ENCODE measurements at places on chromosomes 16 and 17.

DNA sequence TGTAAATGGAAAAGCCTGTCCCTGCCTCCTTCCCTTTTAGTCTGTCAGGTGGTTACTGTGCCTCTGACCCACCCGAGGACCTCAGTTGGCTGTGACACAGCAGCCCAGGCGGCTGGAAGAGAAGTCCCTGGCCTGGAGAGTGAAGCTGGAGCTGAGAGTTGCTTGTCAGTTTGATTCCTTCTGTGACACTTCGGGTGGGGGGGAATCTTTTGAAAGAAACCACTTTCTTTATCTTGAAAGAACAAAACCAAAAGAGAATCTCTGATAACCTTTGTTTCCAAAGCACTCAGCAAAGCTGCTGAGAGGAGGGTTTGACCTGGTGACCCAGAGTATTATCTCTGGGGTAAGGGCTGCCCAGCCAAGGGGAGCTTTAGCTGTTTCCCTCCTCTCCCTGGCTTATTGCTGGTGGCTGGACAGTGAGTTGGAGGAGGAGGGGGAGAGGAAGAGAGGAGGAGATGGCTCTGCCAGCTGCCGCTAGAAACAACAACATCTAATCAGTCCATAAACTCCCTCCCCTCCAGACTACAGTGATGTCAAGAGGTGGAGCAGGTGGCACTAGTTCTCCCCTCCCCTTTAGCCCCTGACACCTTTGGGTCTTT is 34.0 kb downstream of the YPEL2 start:
- no peak for DNase-seq

DNA sequence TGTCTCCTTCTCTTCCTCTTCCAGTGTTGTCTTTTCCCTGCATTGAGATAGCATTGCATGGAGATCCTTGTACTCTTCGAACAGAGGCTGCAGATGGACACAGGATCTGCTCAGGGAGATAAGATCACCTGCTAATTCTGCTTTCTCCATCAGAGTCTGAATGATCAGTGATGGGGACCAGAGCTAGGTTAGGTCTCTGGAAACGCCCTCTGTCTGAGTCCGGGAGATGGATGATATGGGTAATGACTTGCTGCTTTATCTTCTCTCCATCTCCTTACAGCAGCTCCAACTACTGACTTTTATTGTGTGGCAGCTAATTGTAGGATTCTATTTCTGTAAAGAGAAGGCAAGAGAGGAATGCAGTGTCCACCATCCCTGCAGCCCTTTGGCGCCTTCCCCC is 435.6 kb downstream of the WWOX start:
- no peak for DNase-seq

DNA sequence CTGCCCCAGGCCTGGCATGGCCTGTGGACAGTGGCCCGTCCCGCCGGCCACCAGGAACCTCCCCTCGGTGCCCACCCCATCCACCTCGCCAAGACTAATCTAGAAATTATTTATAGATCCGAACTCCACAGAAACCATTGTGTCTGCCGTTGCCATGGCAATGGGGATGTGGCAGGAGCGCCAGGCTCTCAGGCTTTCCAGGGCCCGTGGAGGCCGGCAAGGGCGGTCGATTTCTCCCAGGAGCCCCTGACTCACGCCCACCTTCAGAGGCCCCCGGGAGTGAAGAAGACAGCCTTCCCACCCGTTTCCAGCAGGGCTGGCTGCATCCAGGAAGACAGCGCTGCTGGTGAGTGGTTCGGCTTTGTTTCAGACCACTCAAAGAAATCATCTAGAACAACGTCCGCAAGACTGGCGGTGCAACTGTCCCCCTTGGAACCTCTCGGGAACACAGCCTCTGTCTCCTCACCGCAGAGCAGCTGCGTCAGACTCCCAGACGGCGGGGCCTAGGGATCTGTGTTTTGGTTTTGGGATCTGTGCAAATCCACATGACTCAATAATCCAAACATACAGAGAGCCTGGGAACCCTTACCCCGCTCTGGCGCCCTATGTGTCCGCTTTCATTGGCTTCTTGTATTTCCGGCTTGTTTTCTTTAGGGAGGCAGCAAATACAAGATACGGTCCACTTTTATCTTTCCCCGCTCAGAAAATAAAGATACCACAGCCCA is 48.5 kb upstream of the ZCCHC14 start:
- no peak for DNase-seq

GRCh38 chr17:75814900-75815373 is 29.3 kb downstream of the UNC13D start:
- no peak for DNase-seq

DNA sequence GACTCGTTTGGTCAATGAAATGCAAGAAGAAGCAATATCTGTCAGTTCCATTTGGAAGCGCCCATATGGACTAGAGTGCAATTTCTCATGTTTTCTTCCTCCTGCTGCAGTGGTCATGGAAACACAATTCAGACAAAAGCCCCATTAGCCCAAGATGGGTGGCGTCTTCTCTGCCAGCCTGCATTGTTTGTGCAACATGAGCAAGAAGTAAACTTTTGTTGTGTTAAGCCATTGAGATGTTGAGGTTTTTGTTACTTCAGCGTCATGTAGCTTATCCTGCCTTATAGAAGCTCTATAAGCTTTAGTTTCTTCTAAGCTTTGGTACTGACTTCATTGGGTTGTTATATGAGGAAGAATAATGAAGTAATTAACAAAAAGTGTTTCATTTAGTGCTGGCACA is 137.4 kb downstream of the NPIPB5 start:
- no peak for DNase-seq

Data from 8988T (cell line).